HEK293T (cell line): ENCODE measurements at places on chromosomes 6 and 20.

- no peak for DNase-seq
Observed at GRCh38 chr6:128242765-128243403, 277.5 kb downstream of the PTPRK start.

GRCh38 chr6:166588691-166589336, 2.3 kb upstream of the RAMACL start:
- no peak for DNase-seq

GRCh38 chr6:69280858-69281257, 516.0 kb downstream of the LMBRD1 start:
- no peak for DNase-seq

GRCh38 chr20:25129908-25130307, 48.0 kb upstream of the VSX1 start:
- no peak for DNase-seq

DNA sequence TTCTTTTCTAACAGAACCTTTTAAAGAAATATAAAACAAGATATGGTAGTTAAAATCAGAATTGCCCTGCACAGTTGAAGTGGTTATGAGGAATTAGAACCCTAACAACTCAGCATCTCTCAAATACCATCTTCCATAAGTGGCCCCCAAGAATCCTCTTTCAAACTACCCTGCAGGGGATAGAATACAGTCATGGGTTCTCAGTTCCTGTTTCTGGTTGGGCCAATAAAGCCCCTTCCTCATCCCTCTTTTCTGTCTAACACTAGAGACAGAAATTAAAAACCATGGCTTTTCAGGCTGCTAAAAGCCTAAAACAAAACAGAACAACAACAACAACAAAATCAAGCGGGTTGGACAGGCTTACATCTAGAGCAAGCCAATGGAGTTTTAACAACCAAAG, 6.7 kb upstream of the LCA5 start:
- DNase-seq, result no peak

DNA sequence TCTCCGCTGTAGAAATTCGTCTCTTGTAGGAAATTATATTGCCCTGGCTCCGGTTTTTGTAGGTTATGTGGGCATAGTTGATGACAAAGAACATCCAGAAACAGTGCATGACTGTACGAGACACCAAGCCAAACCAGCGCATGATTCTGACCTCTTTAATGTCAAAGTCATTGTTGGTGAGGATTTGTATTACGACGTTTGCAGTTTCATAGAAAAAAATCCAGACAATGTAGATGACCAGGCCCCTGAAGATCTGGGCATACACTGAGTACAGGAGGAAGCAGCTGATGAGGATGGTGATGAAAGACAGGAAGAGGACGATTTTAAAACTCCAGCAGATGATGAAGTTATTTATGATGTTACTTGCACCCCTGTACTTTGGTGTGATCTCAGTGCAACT, 39.1 kb upstream of the TBC1D22B start:
- no peak for DNase-seq

GRCh38 chr6:102686461-102686860, 1293.0 kb downstream of the GRIK2 start:
- no peak for DNase-seq

DNA sequence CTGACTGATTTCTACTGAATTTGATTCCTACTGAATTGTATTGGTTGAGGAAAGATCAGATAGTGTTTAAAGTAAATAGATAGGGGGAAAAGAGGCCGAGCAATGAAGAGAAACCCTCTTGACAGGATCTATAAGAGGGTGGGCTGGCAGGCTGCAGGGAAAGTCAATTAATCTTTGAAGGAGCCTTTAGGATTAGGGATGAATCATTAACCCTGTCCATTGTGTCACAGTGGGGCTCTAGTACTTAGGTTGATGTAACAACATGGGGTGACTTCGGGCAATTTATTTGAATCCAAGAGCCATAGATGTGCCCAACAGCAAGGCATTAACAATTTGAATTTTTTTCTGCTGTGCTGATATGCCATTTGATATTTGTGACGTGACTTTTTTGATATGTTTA, 7.5 kb downstream of the RFX6 start:
- DNase-seq, result no peak

DNA sequence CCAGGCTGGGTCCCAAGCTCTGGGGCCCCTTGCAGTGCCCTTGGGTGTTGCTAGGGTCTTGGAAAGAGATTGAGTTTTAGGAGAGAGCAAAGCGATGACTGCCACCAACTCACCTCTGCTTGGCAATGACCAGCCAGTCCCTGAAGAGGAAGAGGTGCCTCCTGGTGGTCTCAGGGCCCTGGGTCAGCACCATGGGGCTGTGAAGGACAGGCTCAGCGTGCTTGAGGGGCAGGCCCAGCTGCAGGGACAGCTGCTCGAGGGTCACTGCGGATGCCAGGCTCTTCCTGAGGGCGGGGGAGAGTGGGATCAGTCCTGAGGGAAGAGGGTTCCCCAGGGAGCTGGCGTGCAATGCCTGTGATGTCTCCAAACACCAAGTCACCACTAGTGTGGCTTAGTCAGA, 50.8 kb upstream of the TAGAP start:
- no peak for DNase-seq

GRCh38 chr20:56922497-56922896, 293.4 kb downstream of the TFAP2C start:
- no peak for DNase-seq

GRCh38 chr20:37519508-37520418, 1.3 kb upstream of the NNAT start:
- peak; percentile 39 for DNase-seq

DNA sequence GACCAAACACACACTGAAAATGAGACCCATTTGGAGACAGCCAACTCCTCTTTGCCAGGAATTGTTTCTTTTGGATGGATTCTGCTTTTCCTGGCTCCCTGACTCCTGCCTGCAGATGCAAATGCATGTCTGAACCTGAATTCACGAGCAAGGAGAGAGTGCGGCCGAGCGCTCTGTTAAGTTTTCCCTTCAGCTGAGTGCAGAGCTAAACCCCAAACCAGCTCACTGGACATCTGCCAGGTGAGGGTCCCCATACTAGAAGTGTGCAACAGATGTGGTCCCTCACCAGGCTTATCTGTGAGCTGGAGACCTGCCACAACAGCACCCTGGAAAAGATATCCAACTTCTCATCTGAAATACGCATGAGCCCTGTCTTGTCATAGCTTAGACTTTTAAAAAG, 59.0 kb downstream of the CD164 start:
- DNase-seq, result no peak

- no peak for DNase-seq
Observed at GRCh38 chr6:125871365-125871764, 80.6 kb downstream of the NCOA7 start.

DNA sequence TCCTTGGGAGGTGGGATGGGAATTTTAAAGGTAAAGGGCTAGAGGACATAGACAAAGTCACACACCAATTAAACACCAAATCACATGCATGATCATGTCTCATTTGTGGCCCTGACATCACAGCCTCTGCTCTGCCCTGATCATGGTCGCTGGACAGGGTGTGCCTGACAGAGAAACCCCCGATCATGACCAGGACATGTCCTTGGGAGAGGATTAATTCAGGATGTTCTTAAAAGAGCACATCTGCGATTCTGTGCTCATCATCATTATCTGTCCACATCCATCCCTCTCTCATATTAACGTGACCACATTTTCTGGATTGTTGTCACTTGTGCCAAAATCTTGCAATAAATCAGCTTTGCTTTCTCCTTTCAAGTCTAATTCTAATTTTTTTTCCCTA, 7.7 kb upstream of the PBOV1 start:
- DNase-seq, result no peak

DNA sequence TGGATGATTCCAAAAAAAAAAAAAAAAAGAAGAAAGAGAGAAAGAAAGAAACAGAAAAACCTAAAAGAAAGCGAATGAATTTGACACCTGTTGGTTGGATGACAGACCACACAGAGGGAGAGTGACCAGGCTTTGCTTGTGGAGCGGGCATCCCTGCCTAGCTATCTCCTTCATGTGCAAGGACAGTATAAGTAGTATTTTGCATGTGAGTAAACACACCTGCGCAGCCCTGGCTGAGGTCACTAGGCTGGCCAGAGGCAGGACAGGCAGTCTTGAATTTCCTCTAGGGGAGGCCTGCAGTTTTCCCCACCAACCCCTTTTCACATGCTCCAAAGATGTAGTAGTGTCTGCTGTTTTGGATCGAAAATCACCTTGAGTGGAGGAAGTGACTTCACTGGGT, 126.4 kb downstream of the CCDC170 start:
- no peak for DNase-seq

- no peak for DNase-seq
Observed at GRCh38 chr20:40319056-40319455, 370.0 kb downstream of the MAFB start.

DNA sequence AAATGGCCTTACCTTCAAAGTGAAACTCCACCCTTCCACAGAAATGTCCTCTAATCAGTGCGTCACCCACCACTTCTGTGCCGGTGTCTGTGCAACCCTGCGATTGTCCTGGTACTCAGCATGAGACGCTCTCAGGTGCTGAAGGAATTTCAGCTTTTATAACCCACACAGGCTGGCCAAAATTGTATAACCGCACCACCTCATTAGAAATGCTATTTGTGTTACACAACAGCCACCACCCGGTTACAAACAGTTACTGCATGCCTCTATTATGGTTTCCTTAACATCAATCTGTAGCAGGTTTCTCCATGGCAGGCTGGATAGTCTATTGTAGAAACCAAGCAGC, 51.5 kb downstream of the SLC23A2 start:
- DNase-seq, result peak; percentile 39

DNA sequence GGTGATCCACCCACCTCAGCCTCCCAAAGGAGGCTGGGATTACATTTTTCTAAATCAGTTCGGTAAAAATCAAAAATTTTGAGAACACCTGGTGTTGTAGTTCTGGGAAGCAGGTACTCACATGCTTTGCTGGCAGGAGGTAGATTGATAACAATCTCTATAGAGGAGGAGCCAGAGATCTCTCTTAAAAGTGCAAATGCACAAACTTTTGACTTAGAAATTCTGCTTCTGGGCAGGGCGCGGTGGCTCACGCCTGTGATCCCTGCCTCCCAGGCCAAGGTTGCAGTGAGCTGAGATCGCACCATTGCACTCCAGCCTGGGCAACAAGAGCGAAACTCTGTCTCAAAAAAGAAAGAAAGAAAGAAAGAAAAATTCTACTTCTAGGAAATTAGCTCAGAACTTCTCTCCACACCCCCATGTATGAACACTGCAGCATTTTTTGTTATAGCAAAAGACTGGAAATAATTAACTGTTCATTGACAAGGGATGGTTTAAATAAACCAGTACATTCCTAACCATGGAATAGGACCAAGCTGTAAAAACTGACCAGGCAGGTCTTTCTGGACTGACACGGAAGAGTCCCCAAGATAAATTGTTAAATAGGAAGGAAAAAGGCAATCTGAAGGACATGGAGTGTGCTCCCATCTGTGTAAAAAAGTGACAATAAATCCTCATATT, 14.4 kb upstream of the TRIB3 start:
- DNase-seq, result no peak

DNA sequence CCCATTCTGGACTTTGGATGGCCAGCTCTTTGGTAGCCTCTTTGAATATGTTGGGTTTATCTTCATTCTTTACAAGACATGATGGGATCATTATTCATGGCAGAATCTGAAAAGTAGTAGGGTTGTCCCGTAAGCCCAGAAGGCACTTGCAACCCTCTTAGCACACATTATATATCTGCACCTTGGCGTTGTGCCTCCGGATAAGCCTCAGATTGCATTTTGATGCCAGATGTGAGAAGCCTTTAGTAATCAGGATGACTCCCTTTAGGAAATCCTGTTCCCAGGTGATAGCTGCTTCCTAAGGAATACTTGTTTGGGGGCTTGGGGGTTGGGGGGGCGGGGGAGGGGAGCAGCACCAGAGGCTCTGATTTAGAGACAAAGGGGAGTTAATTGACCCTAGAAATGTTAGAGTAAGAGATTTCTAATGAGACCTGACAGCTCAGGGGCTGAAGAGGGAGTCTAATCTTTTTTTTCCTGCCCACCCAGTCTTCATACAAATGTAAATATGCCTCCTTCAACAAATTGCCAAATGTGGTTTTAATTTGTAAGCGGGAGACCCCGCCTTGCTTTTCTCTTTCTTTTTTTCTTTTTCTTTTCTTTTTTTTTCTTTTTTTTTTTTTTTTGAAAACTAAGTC, 55.1 kb downstream of the JAG1 start:
- no peak for DNase-seq

DNA sequence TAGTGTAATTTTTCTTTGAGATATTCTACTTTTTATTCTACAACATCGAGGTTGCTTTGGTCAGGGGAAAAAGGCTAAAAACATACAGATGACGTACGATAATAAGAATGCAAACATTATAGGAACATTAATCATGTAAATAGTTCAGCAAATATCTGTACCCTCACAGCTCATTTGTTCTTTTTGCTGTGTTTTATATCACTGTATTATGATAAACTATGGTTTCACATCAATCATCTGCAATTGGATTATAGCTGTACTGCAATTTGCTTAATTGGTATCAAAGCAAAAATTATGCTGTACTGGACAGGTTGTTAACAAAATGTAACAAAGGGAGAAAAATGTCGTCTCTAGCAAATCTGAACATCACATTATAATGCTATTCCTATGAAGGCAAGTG, 597.1 kb downstream of the EPHA7 start:
- no peak for DNase-seq

- DNase-seq, result no peak
Observed at GRCh38 chr6:94683409-94683808, 893.9 kb upstream of the MANEA start.

GRCh38 chr6:140228491-140228890, 854.0 kb upstream of the CITED2 start:
- DNase-seq, result no peak

GRCh38 chr6:124226396-124226795, 422.7 kb downstream of the NKAIN2 start:
- DNase-seq, result no peak

DNA sequence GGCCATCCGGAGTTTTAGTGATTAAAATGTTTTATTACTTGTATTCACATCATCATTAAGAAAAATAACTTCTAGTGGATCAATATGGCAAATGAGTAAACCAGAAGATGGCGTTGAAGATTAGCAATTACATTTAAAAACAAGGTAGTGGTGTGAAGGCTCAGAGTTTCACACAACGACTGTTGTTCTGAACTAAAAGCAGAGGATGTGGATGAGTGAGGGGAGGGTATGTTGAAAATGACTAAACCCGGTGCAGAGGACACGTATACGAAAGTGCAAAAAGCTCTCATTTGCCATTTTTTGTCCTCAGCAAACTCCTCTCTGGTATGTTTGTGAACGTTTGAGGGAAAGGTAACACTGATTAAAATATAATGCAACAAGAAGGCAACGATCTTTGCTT, 1.9 kb upstream of the IRF4 start:
- DNase-seq, result no peak

- DNase-seq, result no peak
Observed at GRCh38 chr6:14288910-14289309, 171.3 kb downstream of the CD83 start.

GRCh38 chr6:113856625-113857555, at the start of gene MARCKS:
Gene MARCKS (plus strand): TSS chr6:113857345. CDS start chr6:113857746, 401 bp downstream.
- DNase-seq, result peak; percentile 80

- no peak for DNase-seq
Observed at GRCh38 chr6:134636186-134636799, 313.6 kb downstream of the ALDH8A1 start.

- DNase-seq, result no peak
Observed at GRCh38 chr6:41568585-41569384, 22.6 kb downstream of the FOXP4 start.

- DNase-seq, result no peak
Observed at GRCh38 chr6:110859335-110859792, 15.2 kb upstream of the AMD1 start.

- no peak for DNase-seq
Observed at GRCh38 chr20:64233725-64234124, 21.8 kb upstream of the PCMTD2 start.

GRCh38 chr20:13286607-13287006, 65.5 kb downstream of the ISM1 start:
- no peak for DNase-seq

GRCh38 chr20:61354901-61355495, 102.9 kb downstream of the CDH4 start:
- DNase-seq, result no peak
